ENCODE measurements at places on chromosomes 3 and 15.

DNA sequence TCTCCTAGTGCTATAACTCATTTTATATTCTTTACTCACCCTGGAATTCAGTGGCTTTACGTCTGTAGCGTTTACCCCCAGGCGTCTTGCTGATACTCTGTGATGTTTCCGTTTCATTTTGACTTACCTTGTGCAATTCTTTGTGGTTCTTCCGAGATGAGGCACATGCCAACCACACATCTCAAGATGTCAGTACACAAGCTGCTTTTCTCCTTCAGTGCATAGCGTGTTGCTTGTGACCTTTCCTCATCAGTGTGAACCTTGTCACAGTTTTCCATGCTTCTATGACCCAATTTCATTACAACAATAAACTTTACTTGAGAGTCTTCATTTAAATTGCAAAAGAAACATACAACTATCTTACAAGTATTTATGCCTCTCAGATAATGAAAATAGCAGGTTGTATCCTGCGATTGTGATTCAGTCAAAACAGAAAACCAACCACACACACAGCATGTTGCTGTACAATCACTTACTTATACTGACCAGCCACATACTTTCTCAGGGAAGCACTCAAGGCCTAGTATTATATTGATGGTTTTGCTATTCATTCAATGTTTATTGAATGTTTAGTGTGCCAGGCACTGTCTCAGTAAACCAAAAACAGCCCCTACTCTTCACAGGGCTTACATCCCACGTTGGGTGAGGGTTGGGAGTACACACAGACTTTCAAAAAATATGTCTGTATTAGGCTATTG is 4.6 kb upstream of the TBL1XR1 start:
- DNase-seq, result peak; percentile 90

DNA sequence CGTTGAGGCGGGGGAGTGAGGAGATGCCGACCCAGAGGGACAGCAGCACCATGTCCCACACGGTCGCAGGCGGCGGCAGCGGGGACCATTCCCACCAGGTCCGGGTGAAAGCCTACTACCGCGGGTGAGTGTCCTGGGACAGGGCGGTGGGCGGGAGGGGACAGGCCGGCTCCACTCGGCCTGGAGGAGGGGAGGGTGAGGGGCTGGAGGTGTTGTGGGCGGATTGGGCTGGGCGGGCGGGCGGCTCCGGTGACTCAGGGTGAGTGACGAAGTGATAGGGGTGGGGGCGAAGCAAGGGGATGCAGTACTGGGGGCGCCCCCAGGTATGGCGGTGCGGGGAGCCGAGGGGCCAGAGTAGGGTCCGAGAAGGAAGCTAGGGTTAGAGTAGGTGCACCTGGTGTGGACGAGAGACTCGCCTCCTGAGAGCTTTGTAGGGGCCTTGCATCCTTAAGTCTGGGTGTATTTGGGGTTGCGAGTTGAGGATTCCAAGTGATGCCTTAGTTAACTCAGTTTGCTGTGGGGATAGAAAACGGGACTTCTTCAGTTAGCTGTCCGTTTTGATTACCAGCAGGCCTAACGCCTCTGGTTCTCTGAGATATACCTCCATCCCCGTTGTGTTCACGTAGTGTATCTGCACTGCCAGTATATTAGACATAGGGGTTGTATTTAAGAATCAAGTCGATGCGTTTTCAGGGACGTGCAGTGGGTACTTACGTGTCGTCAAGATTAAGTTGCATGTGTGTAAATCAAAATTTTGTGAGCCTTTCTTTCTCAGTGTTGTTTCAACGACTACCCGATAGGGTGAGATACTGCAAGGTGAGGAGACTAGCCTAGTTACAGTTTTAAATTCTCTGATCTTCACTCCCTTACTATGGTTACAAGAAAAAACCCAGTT is 670 bp downstream of the PRKCI start:
- peak; percentile 51 for DNase-seq

- DNase-seq, result peak; percentile 51
Observed at GRCh38 chr3:71055257-71056001, 528.1 kb downstream of the FOXP1 start.

DNA sequence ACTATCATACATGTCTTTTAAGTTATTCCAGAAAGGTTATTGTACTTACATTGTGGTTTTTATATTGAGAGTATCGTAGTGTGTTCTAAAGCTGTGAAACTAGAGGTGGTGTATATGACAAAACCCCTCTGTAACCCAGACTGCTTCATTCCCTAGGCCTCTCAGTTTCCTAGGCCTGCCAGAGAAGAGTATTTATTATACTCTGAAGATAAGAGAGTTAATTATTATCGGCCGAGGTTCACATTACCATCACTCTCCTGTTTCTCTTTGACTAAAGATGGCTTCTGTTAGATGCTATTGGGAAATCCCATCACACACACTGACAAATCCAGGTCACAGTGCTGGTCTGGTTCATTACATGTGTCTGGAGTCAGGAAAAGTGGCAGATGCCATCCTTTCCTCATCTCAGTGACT is 20.5 kb downstream of the EXOSC7 start:
- DNase-seq, result no peak

DNA sequence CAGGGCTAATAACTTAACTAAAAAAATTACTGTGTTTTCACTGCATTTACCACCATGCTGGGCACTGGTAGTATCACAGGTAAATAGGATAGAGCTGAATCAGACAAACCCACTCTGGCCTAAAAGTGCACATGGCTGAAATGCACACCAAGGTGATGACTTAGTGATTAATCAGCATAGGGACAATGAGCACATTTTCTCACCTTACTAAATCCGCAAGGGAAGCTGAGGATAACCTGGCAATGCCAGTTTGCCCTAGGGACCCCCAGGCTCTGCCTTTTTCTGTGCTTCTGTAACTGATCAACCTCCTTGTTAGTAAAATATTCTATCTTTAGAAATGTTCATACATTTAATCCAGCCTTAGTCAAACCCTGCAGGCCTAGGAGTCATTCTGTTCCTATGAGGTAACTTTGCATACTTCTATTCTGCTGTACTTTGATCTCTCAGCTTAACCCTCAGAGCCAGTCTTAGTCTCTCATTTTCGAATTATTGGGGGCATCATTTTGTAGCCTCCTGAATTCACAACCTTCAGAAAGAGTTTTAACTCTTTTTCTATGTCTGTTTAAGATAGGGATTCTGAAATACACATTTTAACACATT is 562.9 kb upstream of the KCNMB2 start:
- peak; percentile 57 for DNase-seq

DNA sequence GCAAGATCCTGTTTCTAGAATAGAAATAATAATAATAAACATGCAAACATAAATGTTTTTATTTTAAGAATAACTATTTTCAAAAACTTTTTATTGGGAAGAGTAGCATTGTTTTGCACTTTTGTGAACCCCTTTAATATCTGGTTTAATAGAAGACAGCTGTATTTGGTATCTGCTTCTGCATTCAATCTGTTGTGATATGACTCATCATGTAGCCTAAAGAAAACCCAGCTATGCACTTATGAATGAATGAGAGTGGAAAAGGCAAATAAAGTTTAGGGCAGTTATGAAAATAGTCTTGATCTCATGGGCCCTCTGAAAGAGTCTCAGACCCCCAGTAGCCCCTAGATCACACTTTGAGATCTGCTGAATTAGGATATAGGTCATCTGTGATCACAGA is 100.4 kb upstream of the PPP2R3A start:
- no peak for DNase-seq

DNA sequence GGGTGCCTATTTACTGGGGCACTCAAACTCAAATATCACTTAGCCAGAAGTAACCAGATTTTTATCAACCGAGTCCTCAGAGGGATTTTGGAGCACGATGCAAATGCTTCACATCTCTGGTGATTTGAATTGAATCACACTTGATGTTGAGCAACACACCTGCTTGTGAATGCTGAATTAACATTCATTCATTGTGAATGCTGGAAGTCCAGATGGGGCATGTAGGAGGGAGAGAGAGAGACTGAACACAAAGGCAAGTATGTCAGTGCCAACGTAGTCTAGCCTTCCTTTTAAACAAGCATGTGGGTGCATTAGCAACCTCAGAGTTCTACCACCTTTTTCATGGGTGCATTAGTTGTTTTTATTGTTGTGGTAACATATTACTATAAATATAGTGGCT is 156.2 kb downstream of the ADAMTSL3 start:
- peak; percentile 84 for DNase-seq

GRCh38 chr3:69787436-69788168 is 48.3 kb downstream of the MITF start:
- peak; percentile 66 for DNase-seq

DNA sequence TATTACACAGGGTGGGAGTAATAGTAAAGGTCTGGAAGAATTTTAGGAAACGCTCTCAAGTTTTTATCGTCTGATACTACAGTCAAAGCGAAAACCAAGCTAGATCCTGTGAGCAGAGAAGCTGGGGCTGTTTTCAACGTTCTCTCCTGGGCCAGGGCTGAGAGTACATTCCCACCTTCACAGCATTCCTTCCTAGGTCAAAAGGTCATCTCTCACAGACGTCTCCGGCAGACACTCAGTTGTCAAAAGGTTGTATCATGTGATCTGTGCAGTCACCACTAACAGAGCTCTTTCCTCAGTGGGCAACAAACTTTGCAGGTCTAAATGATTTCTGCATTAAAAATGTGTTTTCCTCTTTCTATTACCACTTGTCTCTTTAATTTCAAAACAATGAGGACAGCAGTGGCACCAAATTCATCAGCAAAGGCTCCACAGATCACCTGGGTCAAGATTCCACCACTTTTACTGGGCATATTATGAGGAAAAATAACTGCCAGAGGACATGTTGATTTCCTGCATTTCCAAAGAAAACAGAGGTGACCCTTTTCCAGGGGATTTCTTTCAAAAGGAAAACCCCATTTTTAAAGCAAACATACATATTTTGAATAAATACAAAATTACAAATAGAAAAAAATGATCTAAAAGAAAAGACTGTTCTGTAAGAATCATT is 41.9 kb downstream of the MEIS2 start:
- DNase-seq, result no peak

DNA sequence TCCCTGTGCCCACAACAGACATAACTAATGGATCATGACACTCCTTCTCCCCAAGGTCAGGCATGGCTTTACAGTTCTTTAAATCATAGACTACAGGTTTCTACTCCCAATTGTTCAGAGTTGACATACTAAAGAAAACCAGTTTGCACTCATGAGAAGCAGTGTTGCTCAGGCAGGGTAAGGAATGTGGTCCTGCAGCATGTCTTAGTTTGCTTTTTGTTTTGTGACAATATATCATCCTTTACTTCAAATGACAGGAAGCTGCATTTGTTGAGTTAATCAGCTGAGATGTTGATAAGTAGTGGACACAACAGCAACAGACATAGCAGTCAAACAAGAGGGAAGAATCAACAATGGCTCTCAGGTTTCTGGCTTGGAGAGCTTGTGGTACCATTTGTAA is 267.5 kb downstream of the SLCO3A1 start:
- DNase-seq, result no peak

- no peak for DNase-seq
Observed at GRCh38 chr3:115999613-116000012, 376.3 kb downstream of the GAP43 start.

GRCh38 chr3:167733961-167734497 is 663 bp downstream of the PDCD10 start:
- no peak for DNase-seq

DNA sequence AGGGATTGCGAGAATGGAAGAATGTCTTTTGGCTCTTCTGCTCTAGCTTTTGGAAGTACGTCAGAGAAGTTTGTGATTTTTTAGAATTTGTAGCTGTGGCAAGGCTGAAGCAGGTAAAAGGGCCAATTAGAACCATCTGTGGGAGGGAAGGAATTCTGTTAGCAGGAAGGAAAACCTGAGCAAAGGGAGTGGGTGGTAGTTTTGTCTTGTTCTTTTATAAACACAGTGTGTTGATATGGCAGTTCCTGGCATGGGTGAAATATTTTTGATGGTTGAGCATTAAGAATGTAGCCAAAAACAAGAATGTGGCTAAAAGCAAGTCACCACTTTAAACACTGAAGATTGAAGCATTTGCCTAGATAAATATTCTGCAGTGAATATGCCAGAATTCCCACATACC is 23.8 kb downstream of the DAG1 start:
- no peak for DNase-seq
